Kidney capillary endothelial cell (primary cell): ENCODE measurements at places on chromosomes 16 and 17.
A peak's percentile ranks its signal among the peaks of the same experiment; 100 is the strongest.

DNA sequence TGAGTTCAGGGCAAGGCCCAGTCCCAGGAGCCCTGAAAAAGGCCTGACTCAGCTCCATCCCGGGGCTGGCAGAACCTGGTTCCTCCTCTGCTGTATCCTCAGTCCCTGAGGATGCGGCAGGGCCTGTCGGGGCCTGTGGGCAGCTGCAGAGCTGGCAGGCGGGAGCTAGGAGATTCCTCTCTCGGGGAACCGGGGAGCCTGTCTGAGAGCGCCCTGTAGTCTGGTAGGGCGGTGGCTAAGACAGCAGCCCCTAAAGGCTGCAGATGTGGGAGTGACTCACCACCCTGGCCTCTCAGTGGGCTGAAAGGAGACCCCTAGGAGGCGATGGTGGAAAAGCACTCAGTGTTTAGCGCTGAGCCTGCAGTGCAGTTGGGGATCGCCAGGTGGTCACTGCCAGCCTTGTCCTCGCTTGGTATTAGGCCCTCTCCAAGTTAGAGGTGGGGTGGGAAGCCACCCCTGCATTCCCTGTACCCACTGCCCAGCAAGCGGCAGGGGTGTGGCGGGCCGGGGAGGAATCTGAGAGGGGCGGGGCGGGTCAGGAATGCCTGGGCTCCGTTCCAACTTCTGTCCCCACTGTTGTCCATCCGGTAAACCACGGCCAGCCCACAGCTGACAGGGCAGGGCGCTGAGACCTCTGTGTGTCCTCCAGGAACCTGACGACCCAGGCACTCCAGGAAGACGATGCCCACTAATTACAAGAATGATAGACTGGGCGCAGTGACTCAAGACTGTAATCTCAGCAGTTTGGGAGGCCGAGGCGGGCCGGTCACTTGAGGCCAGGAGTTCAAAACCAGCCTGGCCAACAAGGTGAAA is 29.5 kb upstream of the CDH1 start:
- DNase-seq, result peak; percentile 29

DNA sequence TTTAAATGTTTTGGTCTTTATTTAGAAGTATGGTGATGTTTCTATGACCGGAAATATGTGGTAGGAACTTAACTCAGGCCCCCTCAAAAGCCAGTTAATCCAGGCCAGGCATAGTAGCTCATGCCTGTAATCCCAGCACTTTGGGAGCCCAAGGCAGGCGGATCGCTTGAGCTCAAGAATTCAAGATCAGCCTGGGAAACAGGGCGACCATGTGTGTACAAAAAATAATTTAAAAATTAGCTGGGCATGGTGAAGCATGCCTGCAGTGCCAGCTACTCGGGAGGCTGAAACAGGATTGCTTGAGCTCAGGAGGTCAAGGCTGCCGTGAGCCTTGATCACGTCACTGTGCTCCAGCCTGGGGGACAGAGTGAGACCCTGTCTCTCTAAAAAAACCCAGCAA is 10.3 kb downstream of the RSL1D1 start:
- DNase-seq, result no peak

DNA sequence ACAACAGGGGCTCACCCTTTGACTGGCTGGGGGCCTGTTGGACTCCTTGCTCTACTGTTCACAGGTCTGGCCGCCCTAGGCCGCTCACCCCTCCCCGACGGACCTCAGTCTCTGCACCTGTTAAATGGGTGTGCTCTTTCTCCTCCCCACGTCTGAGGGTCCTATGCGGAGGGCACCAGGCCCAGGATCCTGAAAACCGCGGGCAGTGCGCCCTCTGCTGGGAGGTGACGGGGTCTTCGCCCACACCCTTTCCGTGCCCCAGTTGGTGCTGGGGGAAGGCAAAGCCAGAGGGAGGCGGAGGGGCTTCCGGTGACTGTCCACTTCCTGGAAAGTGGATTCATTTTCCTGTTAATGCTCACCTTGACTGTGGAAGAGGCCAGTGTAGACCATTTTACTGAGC is 1010.9 kb downstream of the KCNJ18 start:
- DNase-seq, result no peak

DNA sequence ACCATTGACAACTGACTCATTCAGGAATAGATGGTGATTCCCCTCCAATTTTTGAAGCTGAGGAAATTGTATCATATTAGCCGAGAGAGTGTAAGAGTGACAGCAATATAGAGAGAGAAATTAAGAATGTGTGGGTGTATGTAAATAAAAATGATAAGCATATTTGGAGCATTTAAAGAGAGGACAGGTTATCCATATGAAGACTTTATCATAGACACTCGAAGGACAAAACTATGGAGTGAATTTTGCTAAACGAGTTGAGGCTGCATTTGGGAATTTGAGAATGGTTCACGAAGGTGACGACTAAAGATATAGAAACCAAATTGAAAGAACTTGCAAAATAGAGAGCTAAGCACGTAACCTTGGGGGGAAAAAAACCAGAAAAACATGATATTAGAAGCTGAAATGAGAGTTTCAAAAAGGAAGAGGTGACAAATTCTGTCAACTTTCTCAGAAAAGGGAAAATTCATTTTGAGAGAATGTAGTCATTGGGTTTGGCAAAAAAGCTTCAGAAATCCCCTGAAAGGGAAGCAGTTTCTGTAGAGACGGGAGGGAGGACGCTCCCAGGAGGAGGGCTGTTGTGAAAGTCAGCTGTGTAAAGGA is 129.7 kb downstream of the KCNJ2 start:
- no peak for DNase-seq
